ENCODE measurements at places on chromosomes 12 and 14. TPM values are rescaled to one million over a fixed set of nuclear protein-coding genes. Genes with fewer than 3 reads are reported as not detected.

TEP1 gene
- 27.4 TPM for total RNA-seq

GPD1 gene
- total RNA-seq = not detected

KRT82 gene
- total RNA-seq = not detected

TIMELESS gene
- total RNA-seq = 31.5 TPM

DIO3 gene
- total RNA-seq = not detected

MEG3 gene
- total RNA-seq = 81.9 TPM

GPATCH2L gene
- 92.2 TPM for total RNA-seq

HOXC6 gene
- not detected for total RNA-seq

PSMB5 gene
- 189 TPM for total RNA-seq

CSRP2 gene
- total RNA-seq = 20.3 TPM

LTBP2 gene
- total RNA-seq = 134 TPM

TTC9 gene
- total RNA-seq = under 0.01 TPM

OR4E2 gene
- total RNA-seq = 0.12 TPM

ZNF740 gene
- 15.3 TPM for total RNA-seq

PFDN5 gene
- 448 TPM for total RNA-seq

CDC42BPB gene
- total RNA-seq = 96.5 TPM

All from uterine smooth muscle cell (primary cell).